ENCODE measurements at places on chromosomes 5 and 9. TPM values are rescaled to one million over a fixed set of nuclear protein-coding genes. Genes with fewer than 3 reads are reported as not detected.

PCDHGB2 gene
- total RNA-seq, result 9.3 TPM

RXRA gene
- total RNA-seq, result 31.4 TPM

LHX2 gene
- total RNA-seq, result not detected

TERT gene
- total RNA-seq, result not detected

CREB3 gene
- 31.9 TPM for total RNA-seq

TICAM2 gene
- total RNA-seq, result 0.52 TPM

IGFBPL1 gene
- 2.3 TPM for total RNA-seq

GRCh38 chr9:17810728-17811571 lies 232.1 kb downstream of the SH3GL2 start:
- no peak overlapping the region for H3K27ac ChIP-seq
- peaks cover 15% of the 10 kb centered on the region for H3K4me1 ChIP-seq
- H3K36me3 ChIP-seq, result no peaks in the 10 kb centered on the region
- DNase-seq, result peak; percentile 66
- H3K4me3 ChIP-seq, result no peak overlapping the region

DNA sequence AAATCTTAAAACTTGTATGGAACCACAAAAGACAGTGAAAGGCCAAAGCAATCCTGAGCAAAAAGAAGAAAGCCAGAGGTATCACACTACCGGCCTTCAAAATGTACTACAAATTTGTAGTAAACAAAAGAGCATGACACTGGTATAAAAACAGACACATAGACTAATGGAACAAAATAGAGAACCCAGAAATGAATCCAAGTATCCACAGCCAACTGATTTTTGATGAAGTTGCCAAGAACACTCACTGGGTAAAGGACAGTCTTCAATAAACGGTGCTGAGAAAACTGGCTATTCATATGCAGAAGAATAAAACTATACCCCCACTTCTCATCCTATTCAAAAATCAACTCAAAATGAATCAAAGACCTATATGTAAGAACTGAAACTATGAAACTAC lies 390.1 kb downstream of the PRELID2 start:
- DNase-seq, result no peak
- H3K4me3 ChIP-seq, result no peak overlapping the region
- H3K36me3 ChIP-seq, result no peaks in the 10 kb centered on the region
- H3K27ac ChIP-seq, result no peak overlapping the region
- H3K27me3 ChIP-seq, result no peaks in the 10 kb centered on the region

- DNase-seq, result peak; percentile 13
- no peaks in the 10 kb centered on the region for H3K4me1 ChIP-seq
- no peaks in the 10 kb centered on the region for H3K27me3 ChIP-seq
- H3K36me3 ChIP-seq, result peaks cover 24% of the 10 kb centered on the region
- H3K4me3 ChIP-seq, result no peak overlapping the region
- peak overlapping the region; percentile 26 for H3K27ac ChIP-seq
These were observed 76.1 kb downstream of the TLE1 start for GRCh38 chr9:81613002-81613812.

- no peaks in the 10 kb centered on the region for H3K4me1 ChIP-seq
- DNase-seq, result no peak
- no peak overlapping the region for H3K4me3 ChIP-seq
- no peaks in the 10 kb centered on the region for H3K27me3 ChIP-seq
- H3K36me3 ChIP-seq, result no peaks in the 10 kb centered on the region
- H3K27ac ChIP-seq, result no peak overlapping the region
These were observed 481.9 kb downstream of the CHSY3 start for GRCh38 chr5:130386155-130386554.
